ENCODE measurements at places on chromosomes 2 and 18.
A peak's percentile ranks its signal among the peaks of the same experiment; 100 is the strongest.

DNA sequence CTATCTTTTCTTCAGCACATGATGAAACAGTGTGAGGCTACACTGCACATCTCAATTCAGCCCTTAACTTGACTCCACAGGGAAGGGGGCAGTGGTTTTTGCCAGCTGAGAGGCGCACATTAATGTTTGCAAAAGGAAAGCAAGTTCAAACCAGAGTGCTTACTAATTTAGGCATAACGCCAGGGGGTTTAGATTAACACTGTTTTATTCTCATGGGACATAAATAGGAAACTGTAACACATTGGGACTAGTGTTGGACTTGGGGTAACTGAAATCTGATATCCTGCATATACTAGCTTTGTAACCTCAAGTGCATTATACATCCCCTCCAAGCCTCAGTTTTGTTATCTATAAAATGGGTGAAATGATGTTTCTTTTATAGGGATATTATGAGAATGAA lies 821.2 kb upstream of the ID2 start:
- DNase-seq: no peak

DNA sequence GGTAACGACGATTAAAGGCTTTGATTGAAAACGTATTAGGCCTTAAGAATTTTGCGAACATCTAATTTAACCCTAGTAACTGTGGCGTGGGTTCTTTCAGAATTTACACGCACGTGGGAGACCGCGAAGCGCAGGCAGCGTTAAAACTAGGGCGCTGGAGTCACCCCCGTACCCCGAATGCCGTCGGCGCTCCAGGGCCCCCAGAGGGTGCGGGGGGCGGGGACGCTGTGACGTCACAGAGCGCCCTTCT lies 673 bp upstream of the SMCHD1 start:
- peak; percentile 38 for DNase-seq

GRCh38 chr2:3759761-3760160 lies 56.4 kb downstream of the DCDC2C start:
- DNase-seq: no peak

DNA sequence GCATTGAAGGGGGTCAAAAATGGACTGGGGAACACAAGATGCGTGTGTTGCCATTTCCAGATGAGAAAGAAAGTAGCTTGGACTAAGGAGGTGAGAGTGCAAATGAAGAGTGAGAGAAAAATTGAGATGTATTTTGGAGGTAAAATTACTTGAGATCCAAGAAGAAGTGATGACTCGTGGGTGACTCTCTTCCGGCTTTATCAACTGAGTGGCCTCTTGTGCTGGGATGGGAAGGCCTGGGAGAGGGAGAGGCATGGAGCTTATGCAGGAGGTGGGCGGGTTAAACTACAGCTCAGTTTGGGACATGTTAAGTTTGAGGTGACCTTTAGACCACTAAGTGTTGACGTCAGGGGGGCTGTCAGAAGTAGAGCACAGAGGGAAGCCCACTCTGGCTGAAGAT lies 34.9 kb downstream of the SULT1C2 start:
- no peak for DNase-seq

GRCh38 chr2:126901459-126901858 lies 2.8 kb downstream of the TEX51 start:
- DNase-seq: no peak

DNA sequence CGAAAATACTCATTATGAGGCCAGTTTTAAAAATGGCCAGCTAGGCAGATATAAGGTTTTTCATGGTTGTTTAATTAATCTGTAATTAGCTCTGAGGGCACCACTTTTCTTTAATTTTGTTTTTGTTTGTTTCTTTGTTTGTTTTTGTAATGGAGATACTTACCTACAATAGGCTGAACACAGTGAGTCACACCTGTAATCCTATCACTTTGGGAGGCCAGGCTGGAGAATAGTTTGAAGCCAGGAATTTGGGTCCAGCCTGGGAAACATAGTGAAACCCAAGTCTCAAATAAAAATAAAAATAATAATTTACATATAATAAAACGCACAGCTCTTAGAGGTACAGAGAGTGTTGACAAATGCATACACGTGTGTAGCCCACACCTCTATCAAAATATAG lies 56.8 kb upstream of the MSH2 start:
- no peak for DNase-seq

DNA sequence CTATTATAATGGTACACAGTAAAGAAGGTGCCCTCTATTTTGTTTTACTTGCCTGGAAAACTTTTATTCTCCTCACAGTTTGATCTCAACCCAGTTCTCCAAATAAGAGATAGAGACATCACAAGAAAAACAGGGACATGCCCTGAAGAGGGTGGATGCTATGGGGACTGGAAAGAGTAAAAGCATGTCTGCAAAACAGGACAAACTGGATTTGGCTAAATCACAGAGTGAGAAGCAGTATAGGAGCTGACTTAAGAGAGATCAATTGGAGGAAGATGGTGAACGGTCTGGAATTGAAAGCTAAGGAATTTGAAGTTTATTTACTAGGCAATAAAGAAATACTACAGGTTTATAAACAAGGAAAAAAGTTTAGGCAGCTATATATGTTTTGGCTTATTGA lies 33.0 kb downstream of the SP140L start:
- no peak for DNase-seq

DNA sequence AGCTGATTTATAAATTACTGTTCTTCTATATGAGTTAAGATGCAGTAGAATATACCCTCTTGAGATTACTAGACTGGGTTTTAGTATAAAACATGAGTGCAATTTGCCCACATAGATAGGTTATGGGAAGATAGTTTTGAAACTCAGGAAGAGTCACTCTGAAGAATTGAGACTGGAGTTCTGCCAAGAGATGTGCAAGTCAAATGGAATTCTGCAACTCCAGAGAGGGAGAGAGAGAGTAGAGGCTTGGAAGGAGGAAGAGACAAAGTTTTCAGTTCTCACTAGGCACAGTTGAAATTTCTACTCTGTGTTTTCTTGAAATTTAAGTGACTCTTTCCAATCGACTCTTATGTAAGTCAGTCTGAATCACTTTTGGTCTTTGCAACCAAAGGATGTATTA lies 878.8 kb downstream of the TSN start:
- DNase-seq: no peak

- DNase-seq: no peak
Measured at GRCh38 chr18:59061914-59062642, 77.6 kb upstream of the SEC11C start.

DNA sequence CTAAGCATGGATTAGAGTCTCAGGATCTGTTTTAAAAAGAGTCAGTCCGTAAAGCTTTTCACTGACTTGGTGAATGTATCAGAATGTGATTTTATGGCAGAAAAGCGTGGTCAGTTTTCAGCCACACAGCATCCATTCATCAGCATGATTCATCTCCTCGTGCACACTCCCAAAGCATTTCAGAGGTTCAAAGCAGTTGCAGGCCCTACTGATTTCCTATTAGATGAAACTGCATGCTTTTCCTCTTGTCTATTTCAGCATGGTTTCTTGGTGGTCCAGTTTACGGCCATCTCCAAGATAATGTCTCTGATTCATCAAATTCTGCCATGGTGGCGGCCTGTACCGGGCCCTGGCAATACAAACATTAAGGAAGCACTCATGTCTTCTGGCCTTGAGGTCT lies 4.8 kb upstream of the PARD6G start:
- no peak for DNase-seq

DNA sequence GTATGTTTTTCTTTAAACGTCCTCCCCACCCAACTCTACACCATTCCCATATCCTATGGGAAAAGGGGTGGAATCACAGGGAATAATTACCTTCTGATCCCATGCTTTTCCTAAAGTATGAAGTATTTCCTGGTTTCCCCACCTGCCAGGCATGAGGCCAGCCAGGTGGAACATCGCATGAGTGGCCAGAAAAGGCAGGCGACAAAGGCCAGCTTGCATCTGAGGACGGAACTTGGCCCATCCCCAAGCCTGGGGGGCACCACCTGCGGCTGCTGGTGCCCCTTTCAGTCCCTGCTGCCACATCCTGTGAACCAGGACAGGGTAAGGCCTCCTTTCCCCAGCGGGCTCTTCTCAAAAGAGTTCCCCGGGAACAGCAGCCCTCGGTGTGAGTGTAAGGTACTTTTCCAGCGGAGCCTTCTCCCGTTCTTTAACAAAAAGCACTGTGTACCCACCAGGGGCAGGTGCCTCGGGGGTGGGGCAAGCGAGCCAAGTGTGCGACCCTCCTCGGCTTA lies 1.2 kb upstream of the ERFE start:
- no peak for DNase-seq

DNA sequence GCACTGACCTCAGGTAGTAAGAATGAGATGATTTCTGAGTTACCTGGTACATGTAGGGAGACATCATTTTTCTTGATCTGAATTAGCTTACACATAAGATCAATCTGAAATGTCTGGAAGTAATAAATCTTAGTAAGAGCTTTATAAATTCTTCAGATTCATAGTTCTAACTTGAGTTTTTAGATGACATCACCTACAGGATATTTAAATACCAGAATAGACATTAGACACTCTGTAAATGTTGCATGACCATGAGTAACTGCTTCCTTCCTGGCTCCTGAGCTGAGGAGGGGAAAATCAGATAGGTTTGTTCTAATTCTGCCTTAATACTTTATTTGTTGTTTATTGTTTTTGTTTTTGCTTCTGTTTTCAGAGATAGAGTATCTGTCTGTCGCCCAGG lies 181.8 kb downstream of the PHLPP1 start:
- no peak for DNase-seq

- DNase-seq: no peak
Measured at GRCh38 chr2:234405462-234405861, 91.4 kb downstream of the ARL4C start.

- DNase-seq: no peak
Measured at GRCh38 chr2:67008155-67008554, 389.0 kb upstream of the ETAA1 start.

DNA sequence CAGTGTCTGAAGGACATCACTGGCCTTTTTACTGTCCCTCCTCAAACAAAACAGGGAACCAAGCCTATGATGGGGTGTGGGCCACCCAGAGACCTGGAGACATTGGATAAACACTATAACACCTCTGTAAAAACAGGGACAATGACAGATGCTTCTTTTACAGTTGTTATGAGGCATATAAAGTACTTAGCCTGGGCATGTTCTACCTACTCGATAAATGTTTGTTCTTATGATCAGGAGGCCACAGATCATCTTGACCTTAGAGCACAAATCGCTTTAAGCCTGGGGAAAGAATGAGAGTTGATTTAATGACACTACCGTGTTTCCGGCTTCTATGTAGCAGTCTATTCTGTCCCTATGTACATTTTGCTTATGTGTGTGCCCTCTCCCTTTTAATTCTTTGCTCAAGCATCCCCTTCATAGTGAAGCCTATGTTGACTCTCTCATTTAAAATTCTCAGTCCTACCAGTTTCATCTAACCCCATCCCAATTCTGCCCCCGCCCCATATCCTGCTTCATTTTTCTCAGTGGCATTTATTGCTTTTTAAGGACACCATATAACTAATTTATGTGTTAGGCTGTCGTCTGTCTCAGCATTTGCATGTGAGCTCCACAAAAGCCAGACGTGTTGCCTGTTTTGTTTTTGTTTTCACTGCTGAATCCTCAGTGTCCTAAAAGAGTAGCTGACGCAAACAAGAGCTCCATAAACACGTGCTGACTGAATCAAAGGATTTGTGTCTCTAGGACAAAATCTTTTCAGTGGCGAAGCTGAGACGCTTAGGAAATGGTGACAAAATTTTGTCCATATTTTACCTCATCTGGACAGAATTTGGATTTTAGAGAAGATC lies 182.3 kb upstream of the ST6GAL2 start:
- no peak for DNase-seq

DNA sequence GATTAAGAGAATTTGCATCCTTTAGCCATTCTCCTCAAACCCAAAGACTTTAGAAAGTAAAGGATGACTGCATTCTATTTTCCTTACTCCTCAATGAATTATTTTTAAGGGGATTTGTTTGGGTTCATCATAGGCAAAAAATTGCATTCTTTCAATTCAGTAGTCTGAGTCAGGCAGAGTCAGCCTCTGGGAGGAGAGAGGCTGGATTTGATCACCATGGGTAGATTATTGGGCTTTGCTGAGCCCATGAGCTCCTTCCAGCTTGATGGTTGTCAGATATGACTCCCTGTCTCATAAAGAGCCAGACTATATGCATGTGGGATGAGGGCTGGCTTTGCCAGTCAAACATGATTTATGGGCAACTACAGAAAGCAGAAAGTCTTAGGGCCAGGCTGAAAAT lies 101.2 kb downstream of the KCNS3 start:
- DNase-seq: no peak

DNA sequence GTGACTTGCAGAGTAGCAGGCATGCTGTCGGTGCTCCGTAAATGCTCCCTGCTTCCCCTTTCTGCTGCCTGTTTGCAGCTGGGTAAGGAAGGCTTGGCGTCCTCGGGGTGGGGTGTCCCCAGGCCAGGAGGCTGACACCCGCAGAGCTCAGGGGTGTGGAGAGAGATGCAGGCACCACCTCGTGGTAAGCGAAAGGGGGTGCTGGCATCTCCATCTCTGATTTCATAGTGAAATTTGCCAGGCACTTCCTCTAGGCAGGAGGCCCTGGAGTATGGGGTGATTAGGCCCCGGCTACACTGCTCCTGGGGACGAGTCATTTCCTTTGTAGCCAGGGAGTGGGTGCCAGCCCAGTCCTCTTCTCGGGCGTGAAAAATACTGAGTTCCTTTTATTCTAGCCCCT lies 160.4 kb downstream of the KLHL29 start:
- no peak for DNase-seq

GRCh38 chr18:54529444-54529843 lies 61.6 kb upstream of the DYNAP start:
- DNase-seq: no peak

GRCh38 chr2:187453078-187453641 lies 5.1 kb upstream of the CALCRL start:
- DNase-seq: peak; percentile 5

- DNase-seq: no peak
Measured at GRCh38 chr2:214311931-214312749, 98.7 kb upstream of the VWC2L start.

DNA sequence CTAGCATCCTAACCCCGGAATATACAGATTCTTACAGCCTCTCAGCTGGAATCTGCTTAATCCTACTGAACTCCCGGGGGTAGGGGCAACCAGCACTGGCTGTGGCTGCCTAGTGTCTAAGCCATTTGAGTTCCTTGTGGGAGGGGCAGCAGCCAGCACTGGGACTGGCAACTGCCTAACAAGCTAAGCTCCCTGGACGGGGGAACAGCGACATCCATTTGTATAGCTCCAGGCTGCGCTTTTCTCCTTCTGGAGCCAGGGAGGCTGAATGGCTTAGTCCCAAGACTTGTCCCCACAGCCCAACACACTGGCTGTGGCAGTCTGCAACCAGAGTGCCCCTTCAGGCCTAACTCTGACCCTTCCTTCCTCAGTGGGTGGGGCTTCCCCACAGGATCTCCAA lies 787.2 kb downstream of the METTL4 start:
- DNase-seq: no peak
